PC-3 (cell line): ENCODE measurements at places on chromosomes 2 and 18. TPM values are rescaled to one million over a fixed set of nuclear protein-coding genes. Genes with fewer than 3 reads are reported as not detected.

- peak; percentile 32 for DNase-seq
- no peak overlapping the region for H3K4me3 ChIP-seq
- H3K4me1 ChIP-seq, result peaks cover 44% of the 10 kb centered on the region
- no peak overlapping the region for H3K27ac ChIP-seq
These were observed 147.0 kb downstream of the NEDD4L start for GRCh38 chr18:58190842-58191530.

GRCh38 chr2:178700922-178701342 is 106.3 kb downstream of the TTN start:
- H3K27me3 ChIP-seq, result peaks cover 43% of the 10 kb centered on the region
- no peaks in the 10 kb centered on the region for H3K36me3 ChIP-seq
- H3K4me1 ChIP-seq, result no peaks in the 10 kb centered on the region
- peak overlapping the region; percentile 25; the same call in 1 of the 2 replicates for H3K4me3 ChIP-seq
- H3K27ac ChIP-seq, result no peak overlapping the region
- peak; percentile 62 for DNase-seq

- peaks cover 47% of the 10 kb centered on the region for H3K4me1 ChIP-seq
- no peaks in the 10 kb centered on the region for H3K36me3 ChIP-seq
- no peak for DNase-seq
- H3K27me3 ChIP-seq, result no peaks in the 10 kb centered on the region
- no peak overlapping the region for H3K27ac ChIP-seq
- no peak overlapping the region for H3K4me3 ChIP-seq
These were observed 3.9 kb upstream of the IL1R2 start for GRCh38 chr2:101987832-101988231.

GRCh38 chr2:42030200-42030759 is 17.5 kb upstream of the PKDCC start:
- DNase-seq, result no peak
- peaks cover 18% of the 10 kb centered on the region for H3K27me3 ChIP-seq
- no peak overlapping the region for H3K4me3 ChIP-seq
- H3K36me3 ChIP-seq, result no peaks in the 10 kb centered on the region
- H3K4me1 ChIP-seq, result no peaks in the 10 kb centered on the region; the same call in 1 of the 2 replicates
- H3K27ac ChIP-seq, result no peak overlapping the region

- no peaks in the 10 kb centered on the region for H3K27me3 ChIP-seq
- H3K27ac ChIP-seq, result no peak overlapping the region
- no peaks in the 10 kb centered on the region for H3K36me3 ChIP-seq
- no peaks in the 10 kb centered on the region for H3K4me1 ChIP-seq
- peak; percentile 9 for DNase-seq
- H3K4me3 ChIP-seq, result no peak overlapping the region
These were observed 8.9 kb upstream of the SKOR2 start for GRCh38 chr18:47260120-47260923.

DNA sequence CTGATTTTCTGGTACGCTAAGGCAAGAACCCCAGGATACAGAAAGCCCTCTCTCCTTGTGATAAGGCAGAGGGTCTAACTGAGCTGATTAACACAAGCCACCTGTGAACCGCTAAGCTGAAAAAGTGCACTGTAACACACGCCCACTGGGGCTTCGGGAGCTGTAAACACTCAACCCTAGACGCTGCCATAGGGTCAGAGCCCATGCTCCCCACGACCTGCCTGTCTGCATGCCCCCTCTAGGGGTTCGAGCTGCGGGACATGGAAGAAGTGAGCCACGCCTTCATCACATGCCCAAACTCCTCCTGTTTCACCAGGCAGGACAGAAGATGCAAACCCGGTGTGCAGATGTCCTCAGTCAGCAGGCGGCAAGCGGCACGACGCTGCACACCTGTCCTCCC is 173.9 kb upstream of the RAB12 start:
- H3K4me1 ChIP-seq, result no peaks in the 10 kb centered on the region
- no peaks in the 10 kb centered on the region for H3K36me3 ChIP-seq
- H3K27me3 ChIP-seq, result no peaks in the 10 kb centered on the region
- DNase-seq, result no peak
- H3K4me3 ChIP-seq, result no peak overlapping the region
- no peak overlapping the region for H3K27ac ChIP-seq

DNA sequence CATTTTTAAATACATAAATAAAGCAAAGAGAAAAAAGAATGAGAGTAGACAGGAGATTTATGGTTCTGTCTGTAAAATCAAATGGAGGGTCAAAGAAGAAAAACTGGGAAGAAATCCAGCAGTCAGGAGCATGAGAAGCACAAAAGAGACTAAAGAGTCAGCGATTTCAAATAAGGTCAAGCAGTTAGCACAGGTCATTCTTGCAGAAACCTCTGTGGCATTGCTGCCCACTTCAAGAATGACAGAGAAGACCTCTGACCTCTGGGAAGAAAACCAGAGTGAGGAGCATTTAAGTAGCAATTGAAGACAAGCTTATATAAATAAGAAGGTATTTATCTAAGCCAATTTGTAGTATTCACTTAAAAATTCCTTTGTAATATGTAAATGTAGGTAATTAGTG is 172.0 kb upstream of the SPOPL start:
- H3K27ac ChIP-seq, result no peak overlapping the region
- no peaks in the 10 kb centered on the region for H3K27me3 ChIP-seq
- no peak overlapping the region for H3K4me3 ChIP-seq
- no peak for DNase-seq

- peak overlapping the region; percentile 83 for H3K4me3 ChIP-seq
- peaks cover 4% of the 10 kb centered on the region for H3K4me1 ChIP-seq
- no peaks in the 10 kb centered on the region for H3K36me3 ChIP-seq
- H3K27me3 ChIP-seq, result no peaks in the 10 kb centered on the region
- H3K27ac ChIP-seq, result no peak overlapping the region
These were observed 971 bp downstream of the ZNF385B start for GRCh38 chr2:179860255-179861026.

DNA sequence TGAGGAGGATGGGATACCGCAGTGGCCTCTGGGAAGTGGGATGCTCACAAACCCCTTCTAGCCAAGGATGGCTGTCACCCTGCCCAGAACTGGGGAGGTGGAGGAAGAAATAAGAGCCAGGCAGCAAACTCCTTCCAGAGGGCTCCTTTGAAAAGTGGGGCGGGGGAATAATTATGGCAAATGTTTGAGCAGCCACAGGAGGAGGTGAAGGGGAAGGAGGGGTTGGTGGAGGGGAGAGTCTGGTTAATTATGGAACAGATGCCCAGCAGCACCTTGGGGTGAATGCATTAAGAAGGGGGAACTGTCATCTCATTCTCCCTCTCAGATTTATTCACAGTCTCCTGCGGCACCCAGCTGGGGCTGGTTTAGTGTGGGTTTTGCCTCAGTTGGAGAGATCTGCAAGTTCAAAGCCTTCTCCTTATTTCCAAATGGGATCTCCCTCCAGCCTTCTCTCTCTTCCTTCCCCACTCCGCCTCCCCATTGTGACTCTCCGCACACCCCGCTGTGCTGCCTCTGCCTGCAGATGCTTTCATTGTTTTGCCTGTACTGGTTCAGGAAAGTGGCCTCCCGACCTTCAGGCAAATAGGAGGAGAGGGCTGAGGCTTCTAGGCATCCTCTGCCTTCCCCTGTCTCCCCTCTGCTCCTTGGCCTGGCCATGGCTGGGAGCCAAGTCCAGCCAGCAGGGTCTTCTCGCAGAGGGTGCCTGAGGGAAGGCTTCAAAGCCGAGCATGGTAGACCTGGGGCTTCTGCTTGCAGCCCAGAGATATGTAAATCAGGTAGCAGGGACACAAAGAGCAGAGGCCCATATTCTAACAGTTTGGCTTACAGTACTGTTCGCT is 457.2 kb upstream of the MEX3C start:
- no peaks in the 10 kb centered on the region for H3K36me3 ChIP-seq
- no peaks in the 10 kb centered on the region for H3K4me1 ChIP-seq
- H3K27ac ChIP-seq, result no peak overlapping the region
- DNase-seq, result no peak
- H3K27me3 ChIP-seq, result no peaks in the 10 kb centered on the region

DNA sequence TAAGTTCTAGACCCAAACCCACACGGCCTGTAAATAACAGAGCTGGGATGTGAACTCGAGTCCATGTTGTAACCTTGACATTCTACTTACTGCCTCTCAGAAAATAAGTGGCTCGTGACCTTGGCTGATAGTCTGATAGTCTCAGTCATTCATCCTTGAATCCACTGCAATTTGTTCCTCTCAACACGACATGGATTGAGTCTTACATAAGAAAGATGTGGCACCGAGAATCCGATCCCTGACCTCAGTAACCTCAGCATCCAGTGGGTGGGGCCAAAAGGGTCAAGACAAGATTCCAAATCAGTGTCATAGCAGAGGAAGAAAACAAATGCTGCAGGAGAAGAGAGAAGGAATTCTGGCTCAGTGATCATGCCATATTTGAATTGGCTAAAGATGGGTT is 97.6 kb downstream of the MAPRE2 start:
- H3K4me1 ChIP-seq, result no peaks in the 10 kb centered on the region
- no peaks in the 10 kb centered on the region for H3K27me3 ChIP-seq
- H3K4me3 ChIP-seq, result no peak overlapping the region
- no peak overlapping the region for H3K27ac ChIP-seq
- DNase-seq, result no peak
- no peaks in the 10 kb centered on the region for H3K36me3 ChIP-seq

DNA sequence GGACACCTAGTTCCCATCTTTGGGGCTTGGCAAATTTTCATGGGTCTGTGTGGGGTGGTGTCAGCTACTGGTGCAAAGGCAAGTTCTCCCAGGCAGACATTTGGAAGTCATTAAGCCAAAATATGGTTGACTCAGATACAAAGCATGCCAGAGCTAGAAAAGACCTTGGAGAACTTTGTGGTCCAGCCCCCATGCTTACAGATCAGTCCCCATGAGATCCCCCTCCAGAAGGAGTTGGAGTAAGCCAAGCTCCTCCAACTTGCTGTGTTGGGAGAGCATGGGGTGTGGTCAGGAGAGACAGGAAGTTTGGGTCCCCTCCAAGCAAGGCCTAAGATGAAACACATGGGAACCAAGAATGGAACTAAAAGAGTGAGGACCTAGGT is 224.5 kb downstream of the CYP26B1 start:
- no peaks in the 10 kb centered on the region for H3K36me3 ChIP-seq
- no peak overlapping the region for H3K4me3 ChIP-seq
- peaks cover 6% of the 10 kb centered on the region for H3K4me1 ChIP-seq
- no peaks in the 10 kb centered on the region for H3K27me3 ChIP-seq
- no peak for DNase-seq
- no peak overlapping the region for H3K27ac ChIP-seq

The RTP5 gene
- not detected in 2 replicates for total RNA-seq

The SAG gene
- total RNA-seq, result 0.17 TPM in 1 of 2 replicates, not detected in the other
